ENCODE measurements at places on chromosomes 2 and 18.

DNA sequence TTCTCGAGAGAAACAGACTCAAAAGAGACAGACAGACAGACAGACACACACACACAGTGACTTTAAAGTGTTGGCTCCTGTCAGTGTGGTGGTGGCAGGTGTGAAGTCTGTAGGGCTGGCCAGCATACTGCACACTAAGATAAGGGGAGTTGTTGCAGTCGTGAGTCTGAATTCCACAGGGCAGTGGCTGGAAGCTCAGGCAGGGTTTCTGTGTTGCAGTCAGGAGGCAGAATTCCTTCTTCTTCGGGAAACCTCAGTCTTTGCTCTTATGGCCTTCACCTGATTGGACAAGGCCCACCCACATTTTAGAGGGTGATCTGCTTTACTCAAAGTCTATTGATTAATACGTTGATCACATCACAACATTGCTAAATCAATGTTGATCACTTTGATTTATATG lies 478.4 kb upstream of the HS6ST1 start:
- no peak for DNase-seq

DNA sequence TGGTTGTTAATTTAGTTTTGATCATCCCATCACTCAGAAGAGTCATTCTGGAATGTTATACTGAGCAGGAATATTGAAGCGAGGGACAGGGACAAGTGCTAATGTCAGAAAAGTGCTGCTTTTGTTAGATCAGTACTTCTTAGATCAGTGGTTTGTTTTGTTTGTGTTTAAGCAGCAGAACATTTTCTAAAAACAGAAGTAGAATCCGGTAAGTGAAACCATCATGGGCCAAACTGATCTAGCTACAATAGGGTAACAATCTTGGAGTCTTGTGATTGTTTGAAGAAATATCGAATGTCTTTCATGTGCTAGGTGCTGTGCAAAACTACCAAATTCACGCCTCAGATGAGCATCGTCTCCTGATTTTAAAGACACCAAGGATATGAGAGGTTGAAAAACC lies 45.1 kb upstream of the SEC11C start:
- DNase-seq: no peak

DNA sequence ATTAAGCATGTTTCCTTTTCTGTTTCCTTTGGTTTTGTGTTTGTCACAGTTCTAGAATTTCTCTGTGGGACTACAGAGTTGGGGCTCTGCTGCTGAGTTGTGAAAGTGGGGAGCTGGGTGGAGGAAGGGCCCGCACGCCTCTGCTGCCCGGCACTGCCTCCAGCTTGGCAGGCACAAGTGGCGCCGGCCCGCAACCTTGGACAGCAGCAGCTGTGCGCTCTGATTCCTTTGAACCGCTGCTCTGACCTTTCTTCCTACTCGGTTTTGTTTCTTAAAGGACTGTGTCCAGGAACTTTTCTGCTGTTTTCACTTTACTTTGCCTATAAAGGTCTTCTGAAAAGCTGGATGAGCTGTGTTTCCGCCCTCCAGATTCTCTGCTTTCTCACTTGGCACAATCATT lies 137.6 kb upstream of the ALPP start:
- DNase-seq: no peak

- no peak for DNase-seq
Measured at GRCh38 chr18:49677762-49678413, 116.0 kb downstream of the LIPG start.

DNA sequence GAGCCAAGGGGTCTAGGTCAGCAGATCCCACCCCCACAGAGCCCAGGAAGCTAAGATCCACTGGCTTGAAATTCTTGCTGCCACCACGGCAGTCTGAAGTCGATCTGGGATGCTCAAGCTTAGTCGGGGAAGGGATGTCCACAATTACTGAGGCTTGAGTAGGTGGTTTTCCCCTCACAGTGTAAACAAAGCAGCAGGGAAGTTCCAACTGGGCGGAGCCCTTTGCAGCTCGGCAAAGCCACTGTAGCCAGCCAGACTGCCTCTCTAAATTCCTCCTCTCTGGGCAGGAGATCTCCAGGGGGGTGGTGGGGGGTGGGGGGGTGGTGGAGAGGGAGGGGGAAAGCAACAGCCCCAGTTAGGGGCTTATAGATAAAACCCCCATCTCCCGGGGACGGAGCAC lies 419.5 kb downstream of the NUP35 start:
- DNase-seq: no peak

- DNase-seq: no peak
Measured at GRCh38 chr2:142038826-142039225, 92.0 kb downstream of the LRP1B start.

GRCh38 chr2:238082151-238082550 lies 18.0 kb upstream of the ESPNL start:
- no peak for DNase-seq

GRCh38 chr2:120887741-120888231 lies 152.1 kb downstream of the GLI2 start:
- DNase-seq: no peak

GRCh38 chr2:219495531-219496122 lies 3.1 kb upstream of the GMPPA start:
- peak; percentile 47 for DNase-seq

GRCh38 chr18:31497404-31497835 lies 557 bp upstream of the DSG2 start:
- DNase-seq: no peak

DNA sequence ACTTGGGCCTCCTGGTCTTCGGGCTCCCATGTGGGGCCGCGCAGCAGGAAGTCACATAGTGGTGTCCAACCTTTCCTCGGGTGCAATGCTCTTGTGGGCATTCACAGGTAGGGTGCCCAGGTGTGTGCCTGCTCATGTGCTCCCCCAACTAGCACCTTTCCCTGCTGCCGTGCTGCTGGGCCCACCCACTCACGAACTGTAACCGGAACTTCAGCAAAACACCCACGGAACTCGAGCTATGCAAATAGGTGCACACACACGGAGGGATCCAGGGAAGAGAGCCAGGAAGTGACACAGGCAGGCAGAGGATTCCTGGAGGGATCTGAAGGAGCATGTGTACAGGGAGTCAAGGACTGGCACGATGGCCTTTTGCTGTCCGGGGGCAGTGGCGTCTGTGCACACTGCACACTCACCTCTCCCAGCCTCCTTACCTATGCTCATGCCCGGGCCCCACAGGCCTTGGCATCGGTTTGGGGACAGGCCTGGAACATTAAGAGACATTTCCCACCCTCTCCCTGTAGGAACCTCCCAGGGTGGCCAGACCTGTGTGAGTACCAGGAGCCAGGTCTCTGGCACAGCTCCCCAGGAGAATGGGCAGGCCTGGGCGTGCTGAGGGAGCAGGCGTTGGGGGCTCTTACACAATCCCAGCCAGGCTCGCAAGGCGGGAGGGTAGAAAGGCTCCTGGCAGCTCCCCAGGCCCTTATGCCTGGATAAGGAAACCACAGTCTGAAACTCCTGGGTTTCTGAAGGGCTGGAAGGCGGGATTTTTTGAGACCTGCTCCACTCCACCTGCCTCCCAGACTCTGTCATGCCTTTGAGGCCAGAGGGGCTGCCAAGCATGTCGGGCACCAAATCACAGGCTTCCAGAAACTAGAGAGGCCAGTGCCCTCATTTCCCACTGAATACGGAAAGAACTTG lies 6.6 kb upstream of the PTMA start:
- no peak for DNase-seq

GRCh38 chr2:43152186-43152585 lies 74.2 kb downstream of the ZFP36L2 start:
- no peak for DNase-seq

- DNase-seq: no peak
Measured at GRCh38 chr2:65566617-65567016, 134.2 kb upstream of the SPRED2 start.

GRCh38 chr18:52610451-52611115 lies 270.6 kb downstream of the DCC start:
- no peak for DNase-seq

- DNase-seq: no peak
Measured at GRCh38 chr2:127641846-127642507, 4.0 kb upstream of the GPR17 start.

DNA sequence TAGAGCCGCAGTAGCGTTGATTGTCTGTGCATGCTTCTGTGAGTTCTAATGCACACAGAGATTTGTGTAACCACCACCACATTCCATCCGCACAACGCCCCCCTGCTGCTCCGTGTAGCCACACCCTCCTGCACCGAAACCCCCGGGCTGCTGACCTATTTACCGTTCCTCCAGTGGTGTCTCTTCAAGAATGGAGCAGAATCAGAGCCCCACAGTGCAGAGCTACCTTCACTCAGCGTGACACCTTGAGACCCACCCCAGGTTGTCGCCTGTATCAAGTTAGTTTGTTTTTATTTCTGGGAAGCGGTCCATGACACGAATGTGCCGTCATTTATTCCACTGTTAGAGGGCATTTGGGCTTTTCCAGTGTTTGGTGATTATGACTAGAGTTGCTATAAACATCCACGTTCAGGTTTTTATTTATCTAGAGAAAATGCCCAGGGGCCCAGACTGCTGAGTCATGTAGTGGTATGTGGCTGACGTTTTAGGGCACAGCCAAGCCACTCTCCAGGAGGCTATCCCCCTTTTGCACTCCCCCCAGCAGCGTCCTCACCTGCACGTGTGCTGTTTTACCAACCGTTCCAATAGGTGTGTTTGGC lies 266.8 kb downstream of the NDUFA10 start:
- no peak for DNase-seq

GRCh38 chr2:231861288-231861931 lies 64.8 kb downstream of the NPPC start:
- no peak for DNase-seq

DNA sequence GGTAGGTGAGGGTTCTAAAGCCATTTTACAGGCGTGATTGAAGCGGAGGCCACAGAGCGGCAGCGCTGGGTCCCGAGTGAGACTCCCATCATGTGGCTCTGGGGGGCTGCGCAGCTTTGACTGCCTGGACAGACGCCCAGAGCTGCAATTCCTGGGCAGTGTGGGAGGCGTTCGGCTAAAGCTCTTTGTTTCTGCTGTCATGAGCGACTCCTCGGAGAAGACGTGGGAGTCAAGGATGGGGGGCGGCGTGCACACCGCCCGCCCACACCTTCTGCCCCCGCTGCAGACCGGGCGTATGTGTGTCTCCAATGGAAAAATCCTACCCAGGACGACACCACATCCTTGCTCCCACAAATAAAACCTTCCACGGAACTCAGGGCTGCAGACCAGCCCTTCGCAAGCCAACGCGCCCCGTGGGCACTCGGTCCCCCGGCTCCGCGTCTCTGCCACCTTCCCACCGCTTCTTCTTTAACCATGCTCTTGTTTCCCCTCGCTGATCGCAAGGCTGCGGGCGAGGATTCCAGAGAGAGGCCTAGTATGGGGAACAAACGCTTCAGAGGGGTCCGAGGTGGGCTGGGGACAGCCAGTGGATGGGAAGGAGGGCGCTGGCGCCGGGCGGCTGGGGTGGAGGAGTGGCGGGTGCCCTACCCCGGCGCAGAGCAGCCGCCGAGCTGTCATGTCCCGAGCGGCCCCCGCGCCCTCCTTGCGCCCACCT lies 680 bp upstream of the LBH start:
- no peak for DNase-seq

- DNase-seq: no peak
Measured at GRCh38 chr2:231965102-231965501, 3.6 kb downstream of the DIS3L2 start.

DNA sequence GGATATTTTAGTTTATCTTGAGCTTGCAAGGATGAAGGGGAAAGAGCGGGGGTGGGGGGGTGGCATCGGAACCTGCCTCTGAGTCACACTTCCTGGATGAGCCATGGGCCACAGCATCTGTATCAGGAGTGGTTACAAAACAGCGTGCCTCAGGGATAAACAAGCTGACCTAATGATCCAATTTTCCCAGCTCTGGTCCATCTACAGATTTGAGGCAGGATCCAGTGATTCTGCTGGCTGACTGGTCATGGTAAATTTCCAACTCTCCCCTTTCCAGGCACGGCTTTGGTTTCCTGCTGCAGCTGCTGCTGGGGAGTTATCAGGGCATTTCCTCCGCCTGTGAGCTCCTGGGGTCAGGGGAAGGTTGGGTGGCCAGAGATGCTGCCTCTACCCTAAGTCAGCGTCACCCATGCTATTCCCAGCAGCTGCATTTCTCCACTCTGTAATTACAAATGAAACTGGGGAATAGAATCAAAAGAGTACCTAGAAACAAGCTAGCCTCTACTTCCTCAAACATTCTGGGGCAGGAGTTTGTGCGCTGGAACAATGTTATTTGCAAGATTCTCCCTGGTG lies 4.7 kb upstream of the HPCAL1 start:
- peak; percentile 37 for DNase-seq

DNA sequence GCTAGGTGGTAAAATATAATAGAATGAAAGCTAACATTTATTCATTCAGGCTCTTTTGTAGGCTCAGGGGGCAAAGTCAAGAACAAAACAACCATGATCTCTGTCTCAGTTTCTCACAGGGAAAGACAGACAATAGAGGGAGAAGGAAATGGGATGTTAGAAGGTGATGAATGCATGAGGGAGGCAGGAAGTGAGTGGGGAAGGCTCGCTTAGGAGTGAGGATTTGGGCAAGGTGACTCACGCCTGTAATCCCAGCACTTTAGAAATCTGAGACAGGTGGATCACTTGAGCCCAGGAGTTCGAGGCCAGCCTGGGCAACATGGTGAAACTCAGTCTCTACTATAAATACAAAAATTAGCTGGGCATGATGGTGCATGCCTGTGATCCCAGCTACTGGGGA lies 88.4 kb downstream of the CTIF start:
- no peak for DNase-seq

DNA sequence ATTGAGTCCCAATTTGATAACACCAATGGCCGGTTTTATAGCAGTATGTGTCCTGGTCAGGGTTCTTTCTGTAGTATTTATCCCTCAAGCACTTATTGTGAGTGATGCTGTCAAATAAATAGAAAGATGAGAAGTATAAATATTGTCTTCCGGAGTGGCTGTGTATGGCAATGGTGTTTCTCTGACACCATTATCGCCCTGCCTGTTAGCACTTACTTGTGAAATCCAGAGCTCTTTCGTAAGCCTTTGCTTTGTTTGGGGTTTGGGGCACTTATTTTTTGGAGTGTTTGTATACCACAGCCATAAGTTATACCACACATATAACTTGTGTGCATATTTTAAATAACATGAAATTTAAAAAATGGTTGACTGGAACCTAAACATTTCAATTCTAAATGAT lies 29.3 kb downstream of the CD8B2 start:
- no peak for DNase-seq

DNA sequence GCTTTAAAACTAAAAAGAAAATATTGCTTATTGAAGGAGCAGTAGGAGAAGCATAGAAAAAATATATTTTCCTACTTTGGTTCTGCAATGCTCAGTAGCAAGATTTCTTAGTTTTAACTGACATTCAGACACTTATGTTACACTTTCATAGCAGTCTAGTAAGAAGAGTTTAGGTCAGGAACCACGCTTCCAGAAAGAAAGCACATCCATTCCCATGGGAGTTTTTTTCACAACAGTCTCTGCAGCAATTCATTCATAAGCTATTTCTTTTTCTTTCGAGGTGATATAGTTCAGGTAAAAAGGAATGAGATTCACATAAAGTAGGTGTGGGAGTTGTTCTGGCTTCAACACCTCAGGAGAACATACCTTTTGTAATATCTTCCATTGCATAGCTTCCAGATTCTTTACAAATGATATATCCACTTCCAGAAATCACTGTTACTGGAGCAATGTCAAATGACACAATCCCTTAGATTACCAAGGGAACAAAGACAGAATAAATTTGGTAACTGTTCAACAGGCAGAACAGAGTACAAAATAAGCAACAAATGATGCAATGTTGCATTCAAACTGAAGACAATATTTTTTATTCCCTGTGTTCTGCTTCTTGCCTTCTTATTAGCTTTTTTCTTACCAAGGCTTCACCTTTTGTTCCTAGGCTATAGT lies 95.2 kb upstream of the GULP1 start:
- no peak for DNase-seq

- DNase-seq: no peak
Measured at GRCh38 chr2:196113061-196113974, 44.7 kb upstream of the DNAH7 start.

GRCh38 chr18:21051620-21052019 lies 60.0 kb downstream of the ROCK1 start:
- no peak for DNase-seq
